Heart left ventricle (tissue), 16 donors: ENCODE measurements at places on chromosomes 2 and 18. TPM values are rescaled to one million over a fixed set of nuclear protein-coding genes. Genes with fewer than 3 reads are reported as not detected.

Gene EML6
- 0.58 TPM for total RNA-seq

DNA sequence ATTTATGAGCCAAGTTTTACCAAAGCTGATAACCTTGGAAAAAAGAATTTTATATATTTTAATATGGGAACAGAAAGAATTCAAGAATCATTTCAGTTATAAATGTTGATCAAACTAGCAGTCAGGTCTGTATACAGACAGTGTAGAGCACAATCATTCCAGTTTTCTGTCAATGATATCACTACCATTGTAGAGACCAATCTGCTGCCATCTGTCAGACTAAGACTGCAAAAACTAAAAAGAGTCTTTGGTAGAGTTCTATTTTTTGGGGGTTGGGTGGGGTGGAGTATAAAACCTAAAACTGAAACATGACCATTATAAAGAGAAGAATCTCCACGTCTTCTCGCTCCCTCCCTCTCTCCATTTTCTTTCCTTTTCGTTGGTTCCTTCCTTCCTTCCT, 204.7 kb upstream of the UBE2E3 start:
- H3K4me1 ChIP-seq, result no peaks in the 10 kb centered on the region
- DNase-seq, result no peak
- H3K27me3 ChIP-seq, result no peaks in the 10 kb centered on the region
- H3K36me3 ChIP-seq, result no peaks in the 10 kb centered on the region

Gene CCL20
- 0.48 TPM for total RNA-seq

DNA sequence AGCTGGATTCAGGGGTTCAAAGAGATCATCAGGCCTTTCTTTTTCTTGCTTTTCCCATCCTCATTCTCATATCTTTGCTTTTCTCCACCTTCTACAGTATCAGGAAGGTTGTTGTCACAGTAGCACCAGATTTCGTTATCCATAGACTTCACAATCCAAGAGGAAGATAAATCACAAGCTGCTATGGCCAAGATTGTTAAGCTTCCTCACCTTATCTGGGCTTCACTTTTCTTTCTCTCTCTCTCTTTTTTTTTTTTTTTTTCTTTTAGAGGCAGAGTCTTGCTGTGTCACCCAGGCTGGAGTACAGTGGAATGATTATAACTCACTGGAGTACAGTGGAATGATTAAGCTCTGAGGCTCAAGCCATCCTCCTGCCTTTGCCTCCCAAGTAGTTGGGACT, 93.5 kb downstream of the TTC27 start:
- H3K36me3 ChIP-seq, result no peaks in the 10 kb centered on the region
- H3K27ac ChIP-seq, result peak overlapping the region; percentile 86
- H3K4me3 ChIP-seq, result no peak overlapping the region
- no peaks in the 10 kb centered on the region for H3K27me3 ChIP-seq
- DNase-seq, result no peak

DNA sequence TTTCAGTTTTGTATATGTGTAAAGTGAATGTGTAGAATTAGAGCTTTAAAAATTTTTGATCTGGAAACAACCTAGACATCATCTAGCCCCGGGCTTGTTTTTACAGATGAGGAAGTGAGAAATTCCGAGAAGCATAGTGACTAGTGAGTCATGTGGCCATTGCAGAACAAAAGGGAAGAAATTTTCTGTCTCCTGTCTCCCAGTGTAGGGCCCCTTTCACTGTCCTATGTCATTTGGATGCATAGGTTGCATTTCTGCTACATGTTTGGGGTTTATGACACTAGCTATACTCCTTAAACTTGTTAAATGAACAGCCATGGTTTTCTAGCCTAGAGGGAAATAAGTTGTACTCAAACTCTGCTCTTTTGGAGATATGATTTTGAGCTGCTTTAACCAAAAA, 84.6 kb downstream of the PLCL1 start:
- no peaks in the 10 kb centered on the region for H3K36me3 ChIP-seq
- H3K27me3 ChIP-seq, result no peaks in the 10 kb centered on the region
- no peak for DNase-seq
- H3K27ac ChIP-seq, result no peak overlapping the region
- no peak overlapping the region for H3K4me3 ChIP-seq

Gene CD28
- total RNA-seq, result 8.0 TPM

Gene CCNYL1
- total RNA-seq, result 8.2 TPM

Gene SOWAHC
- total RNA-seq, result 2.6 TPM

DNA sequence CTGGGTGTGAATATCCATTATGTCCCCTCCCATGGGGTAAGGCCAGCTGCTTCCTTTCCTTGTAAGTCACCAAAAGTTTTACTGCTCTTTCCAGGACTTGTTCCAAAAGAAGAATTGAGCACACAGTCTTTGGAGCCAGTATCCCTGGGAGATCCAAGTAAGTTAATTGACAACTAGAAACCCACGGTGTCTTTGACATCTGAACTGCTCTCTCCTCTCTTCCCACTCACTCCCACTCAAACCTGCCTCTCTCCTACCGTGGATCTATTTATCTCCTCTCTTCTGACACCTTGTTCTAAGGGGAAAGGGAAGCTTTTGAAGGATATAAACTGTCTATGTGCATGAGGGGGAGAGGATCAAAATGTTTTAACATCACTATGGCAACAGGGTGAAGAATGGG, 86.7 kb downstream of the VIT start:
- no peaks in the 10 kb centered on the region for H3K36me3 ChIP-seq
- H3K4me1 ChIP-seq, result peaks cover 5% of the 10 kb centered on the region
- no peak overlapping the region for H3K4me3 ChIP-seq
- no peak for DNase-seq
- no peaks in the 10 kb centered on the region for H3K27me3 ChIP-seq
- H3K27ac ChIP-seq, result no peak overlapping the region

Gene FOXD4L1
- 0.09 TPM for total RNA-seq

GRCh38 chr18:37578886-37579513, 13.4 kb upstream of the CELF4 start:
- H3K27me3 ChIP-seq, result no peaks in the 10 kb centered on the region
- H3K36me3 ChIP-seq, result no peaks in the 10 kb centered on the region
- no peak overlapping the region for H3K4me3 ChIP-seq
- no peak overlapping the region for H3K27ac ChIP-seq

DNA sequence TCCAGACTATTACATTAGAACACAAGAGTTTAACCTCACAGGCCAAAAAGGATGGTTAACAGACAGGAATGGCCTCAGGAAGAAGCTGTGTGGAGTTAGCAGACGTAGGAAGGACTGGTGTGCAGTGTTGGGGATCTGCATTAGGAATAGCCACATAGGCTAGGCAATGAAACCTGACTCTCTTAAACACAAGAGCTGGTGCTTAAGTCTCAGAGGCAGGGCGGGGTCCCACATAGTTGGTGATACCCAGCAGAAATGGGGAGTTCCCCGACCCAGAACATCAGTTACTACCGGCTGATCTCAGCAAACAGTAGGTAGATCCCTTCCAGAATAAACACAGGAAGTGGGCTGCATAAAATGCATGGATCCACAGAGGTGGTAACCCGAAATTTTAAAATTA, 64.1 kb downstream of the CCDC93 start:
- no peaks in the 10 kb centered on the region for H3K4me1 ChIP-seq
- no peak overlapping the region for H3K27ac ChIP-seq
- no peak overlapping the region for H3K4me3 ChIP-seq
- peaks cover 100% of the 10 kb centered on the region for H3K36me3 ChIP-seq
- H3K27me3 ChIP-seq, result no peaks in the 10 kb centered on the region
- DNase-seq, result no peak

GRCh38 chr2:88170472-88170892, 336 bp downstream of the THNSL2 start:
- DNase-seq, result no peak
- peak overlapping the region; percentile 70 for H3K4me3 ChIP-seq
- H3K36me3 ChIP-seq, result no peaks in the 10 kb centered on the region
- H3K4me1 ChIP-seq, result peaks cover 11% of the 10 kb centered on the region
- no peaks in the 10 kb centered on the region for H3K27me3 ChIP-seq

GRCh38 chr2:77086478-77086877, 435.7 kb downstream of the LRRTM4 start:
- H3K27me3 ChIP-seq, result no peaks in the 10 kb centered on the region
- no peaks in the 10 kb centered on the region for H3K36me3 ChIP-seq
- DNase-seq, result no peak
- H3K4me1 ChIP-seq, result no peaks in the 10 kb centered on the region
- H3K27ac ChIP-seq, result no peak overlapping the region
- no peak overlapping the region for H3K4me3 ChIP-seq

DNA sequence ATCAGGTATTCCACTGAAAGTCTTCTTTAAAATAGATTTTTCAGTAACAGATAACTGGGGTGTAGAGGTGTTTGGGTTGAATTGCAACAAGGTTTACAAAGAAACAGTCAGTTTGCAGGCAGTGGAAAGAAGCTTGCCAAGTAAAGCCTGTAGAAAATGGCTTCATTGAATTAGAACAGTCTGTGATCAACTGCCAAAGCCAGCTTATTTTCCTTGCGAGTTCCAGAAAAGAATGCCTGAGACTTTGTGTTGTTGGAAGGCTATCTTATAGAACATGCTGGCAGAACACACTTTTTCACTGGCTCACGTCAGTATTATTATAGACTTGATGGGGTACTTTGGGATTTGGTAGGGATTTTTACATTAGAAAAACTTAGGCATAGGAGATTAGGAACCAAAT, 601.0 kb downstream of the XIRP2 start:
- no peaks in the 10 kb centered on the region for H3K27me3 ChIP-seq
- H3K27ac ChIP-seq, result no peak overlapping the region
- no peak for DNase-seq
- no peak overlapping the region for H3K4me3 ChIP-seq
- no peaks in the 10 kb centered on the region for H3K4me1 ChIP-seq

Gene AQP4
- total RNA-seq, result 9.2 TPM

GRCh38 chr2:118372886-118373830, 284.9 kb downstream of the INSIG2 start:
- H3K36me3 ChIP-seq, result no peaks in the 10 kb centered on the region
- no peak for DNase-seq
- H3K4me3 ChIP-seq, result no peak overlapping the region
- peaks cover 4% of the 10 kb centered on the region for H3K27me3 ChIP-seq
- no peaks in the 10 kb centered on the region for H3K4me1 ChIP-seq

GRCh38 chr2:156112323-156112722, 220.2 kb downstream of the NR4A2 start:
- no peak for DNase-seq
- H3K36me3 ChIP-seq, result no peaks in the 10 kb centered on the region
- no peaks in the 10 kb centered on the region for H3K4me1 ChIP-seq
- H3K27me3 ChIP-seq, result no peaks in the 10 kb centered on the region
- H3K4me3 ChIP-seq, result no peak overlapping the region

Gene EEF1B2
- total RNA-seq, result 140 TPM

Gene GCC2
- total RNA-seq, result 39.5 TPM

DNA sequence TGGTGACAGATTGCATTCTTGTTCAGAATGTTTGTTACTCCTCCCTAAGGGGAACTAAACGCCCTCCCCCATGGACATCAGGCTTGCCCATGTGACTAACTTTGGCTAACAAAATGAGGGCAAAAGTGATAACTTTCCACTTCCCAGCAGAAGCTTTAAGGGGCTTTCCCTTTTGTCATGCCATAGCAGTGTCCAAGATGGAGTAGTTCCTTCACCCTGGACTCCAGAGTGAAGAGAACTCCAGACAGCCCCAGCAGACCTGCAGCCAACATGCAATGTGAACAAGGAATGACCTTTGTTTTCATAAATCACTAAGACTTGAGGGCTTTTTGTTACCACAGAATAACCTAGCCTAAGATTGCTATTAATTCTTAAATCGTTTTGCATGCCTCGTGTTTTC, 163.5 kb downstream of the ZEB2 start:
- H3K36me3 ChIP-seq, result no peaks in the 10 kb centered on the region
- no peaks in the 10 kb centered on the region for H3K4me1 ChIP-seq
- no peak for DNase-seq
- H3K27me3 ChIP-seq, result no peaks in the 10 kb centered on the region

- no peaks in the 10 kb centered on the region for H3K36me3 ChIP-seq
- H3K27ac ChIP-seq, result no peak overlapping the region
- H3K27me3 ChIP-seq, result no peaks in the 10 kb centered on the region
- H3K4me3 ChIP-seq, result no peak overlapping the region
- DNase-seq, result no peak
Measured at GRCh38 chr18:69626643-69627242, 226.1 kb downstream of the DOK6 start.

Gene CPO
- not detected for total RNA-seq

- no peak for DNase-seq
- no peaks in the 10 kb centered on the region for H3K27me3 ChIP-seq
- H3K4me3 ChIP-seq, result no peak overlapping the region
- no peak overlapping the region for H3K27ac ChIP-seq
- no peaks in the 10 kb centered on the region for H3K36me3 ChIP-seq
Measured at GRCh38 chr2:96899413-96899741, 29.5 kb upstream of the SEMA4C start.

Gene ACSL3
- 51.9 TPM for total RNA-seq

Gene MYOM1
- total RNA-seq, result 733 TPM

DNA sequence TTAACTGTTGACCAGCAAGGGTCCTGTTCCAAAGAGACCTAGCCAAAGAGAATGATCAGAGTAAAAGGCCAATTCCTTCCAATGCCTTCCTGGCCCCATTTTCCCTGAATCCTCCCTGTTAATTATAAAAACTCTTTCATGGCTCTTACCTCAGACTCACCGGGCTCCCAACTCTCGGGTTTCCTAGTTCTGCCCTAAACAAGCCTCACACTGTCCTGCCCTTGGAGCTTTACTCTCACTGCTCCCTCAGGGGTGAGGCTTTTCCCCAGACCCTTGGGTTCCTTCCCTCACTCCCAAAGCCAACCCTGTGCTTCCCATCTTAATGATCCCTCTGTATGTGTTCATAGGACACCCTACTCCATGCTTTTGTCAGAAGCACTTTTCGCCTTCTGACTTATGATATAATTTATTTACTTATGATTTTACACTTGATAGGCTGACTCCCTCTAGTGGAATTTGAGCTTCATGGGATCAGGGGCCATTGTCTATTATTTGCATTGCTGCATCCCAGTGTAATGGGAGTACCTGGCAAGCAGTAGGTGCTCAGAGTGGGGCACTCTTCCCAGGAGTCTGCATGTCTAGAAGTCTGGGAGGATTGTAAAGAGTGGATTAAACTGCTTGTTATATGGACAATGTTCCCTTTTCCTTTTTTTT, 29.9 kb upstream of the ZNG1B start:
- H3K4me3 ChIP-seq, result no peak overlapping the region
- H3K27ac ChIP-seq, result no peak overlapping the region
- no peaks in the 10 kb centered on the region for H3K4me1 ChIP-seq
- no peaks in the 10 kb centered on the region for H3K36me3 ChIP-seq
- H3K27me3 ChIP-seq, result no peaks in the 10 kb centered on the region

- H3K4me1 ChIP-seq, result peaks cover 53% of the 10 kb centered on the region
- DNase-seq, result peak; percentile 75
- H3K27ac ChIP-seq, result peak overlapping the region; percentile 44
- H3K4me3 ChIP-seq, result peak overlapping the region; percentile 28
Measured at GRCh38 chr2:9770308-9771100, 72.8 kb upstream of the TAF1B start.

Gene GALNT13
- 0.21 TPM for total RNA-seq

GRCh38 chr2:47422560-47422959, 19.6 kb downstream of the MSH2 start:
- no peaks in the 10 kb centered on the region for H3K36me3 ChIP-seq
- no peak overlapping the region for H3K4me3 ChIP-seq
- H3K27me3 ChIP-seq, result no peaks in the 10 kb centered on the region
- DNase-seq, result no peak
